ENCODE measurements at places on chromosomes 13 and 19.
A peak's percentile ranks its signal among the peaks of the same experiment; 100 is the strongest.

DNA sequence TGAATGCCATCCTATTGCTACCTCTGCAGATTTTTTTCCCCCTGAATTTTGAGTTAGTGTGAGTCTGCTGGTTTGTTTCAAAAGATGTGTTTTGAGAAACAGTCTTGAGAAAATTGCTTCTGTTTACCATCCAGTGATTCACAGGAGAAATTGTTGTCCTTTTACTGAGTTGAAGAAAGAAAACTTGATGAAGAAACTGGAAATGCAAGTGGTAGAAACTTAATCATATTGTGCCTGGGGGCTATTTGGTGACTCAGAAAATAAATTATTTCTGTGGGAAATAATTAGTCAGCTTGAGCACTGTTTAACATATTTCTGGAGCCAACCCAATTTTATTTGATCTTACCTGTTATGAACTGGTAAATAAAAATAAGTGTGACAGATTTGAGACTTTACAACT is 35.4 kb downstream of the PAN3 start:
- DNase-seq, result no peak

GRCh38 chr13:96821381-96821780 is 172.9 kb downstream of the OXGR1 start:
- no peak for DNase-seq

- no peak for DNase-seq
Measured at GRCh38 chr13:29817604-29818378, 32.6 kb downstream of the UBL3 start.

DNA sequence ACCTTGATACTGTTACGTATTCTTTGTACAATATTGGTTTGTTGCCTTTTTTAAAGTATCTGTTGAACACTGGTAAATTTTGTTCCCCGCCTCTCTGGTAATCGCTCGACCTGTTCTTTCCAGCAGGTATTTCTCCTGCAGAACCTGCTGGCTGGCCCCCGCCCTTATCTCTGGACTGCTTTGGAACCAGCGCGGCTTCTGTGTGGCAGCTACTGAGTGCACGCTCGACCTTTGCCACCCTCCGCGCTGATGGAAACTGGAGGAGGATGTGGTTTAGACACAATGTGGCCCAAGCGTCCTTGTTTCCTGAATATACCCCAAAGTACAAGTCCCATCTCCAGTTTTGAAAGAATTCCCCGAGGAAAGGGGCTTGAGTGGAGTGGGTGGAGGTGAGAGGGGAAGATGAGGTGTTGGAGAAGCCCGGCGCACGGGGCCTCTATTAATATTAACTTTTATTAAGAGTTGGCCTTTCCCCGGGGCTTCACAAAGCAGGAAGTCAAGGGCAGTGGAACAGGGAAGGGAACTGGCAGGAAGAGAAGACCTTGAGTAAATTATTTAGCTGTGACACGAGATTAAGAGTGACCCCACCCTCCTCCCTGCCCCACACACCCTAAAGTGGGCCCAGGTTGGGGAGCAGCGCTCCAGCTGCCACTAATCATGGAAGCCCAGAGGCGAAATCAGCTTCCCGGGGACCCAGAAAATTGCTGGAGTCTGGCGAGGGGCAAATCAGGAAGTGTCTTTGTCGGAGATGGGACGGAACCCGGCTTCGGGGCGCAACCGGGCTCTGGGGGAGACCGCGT is 16.0 kb downstream of the CDX2 start:
- no peak for DNase-seq

- no peak for DNase-seq
Measured at GRCh38 chr19:48473161-48473966, 4.2 kb downstream of the CYTH2 start.

DNA sequence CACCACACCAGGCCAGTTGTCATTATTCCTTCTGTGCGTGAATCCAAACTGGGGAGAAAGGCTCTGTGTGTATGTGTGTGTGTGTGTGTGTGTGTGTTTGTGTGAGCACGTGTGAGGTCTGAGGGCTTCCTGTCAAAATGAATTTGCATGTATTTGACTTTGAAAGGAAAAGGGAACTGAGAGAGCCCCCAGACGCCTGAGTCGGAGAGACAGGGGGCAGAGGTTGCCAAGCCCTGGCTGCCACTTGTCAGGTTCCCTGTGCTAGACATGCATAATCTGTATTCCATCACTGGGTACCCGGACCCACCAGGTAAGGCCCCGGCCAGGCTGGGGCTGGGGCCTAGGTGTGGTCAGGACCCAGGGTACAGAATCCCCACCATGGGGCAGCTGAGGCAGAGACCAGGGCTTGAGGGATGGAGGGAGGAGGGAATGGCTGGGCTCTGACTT is at the start of gene CLEC17A:
TSS of gene CLEC17A (plus strand) at position 191 of the 447 bp plus-strand sequence. CDS start at position 268, 77 bp downstream.
- no peak for DNase-seq

DNA sequence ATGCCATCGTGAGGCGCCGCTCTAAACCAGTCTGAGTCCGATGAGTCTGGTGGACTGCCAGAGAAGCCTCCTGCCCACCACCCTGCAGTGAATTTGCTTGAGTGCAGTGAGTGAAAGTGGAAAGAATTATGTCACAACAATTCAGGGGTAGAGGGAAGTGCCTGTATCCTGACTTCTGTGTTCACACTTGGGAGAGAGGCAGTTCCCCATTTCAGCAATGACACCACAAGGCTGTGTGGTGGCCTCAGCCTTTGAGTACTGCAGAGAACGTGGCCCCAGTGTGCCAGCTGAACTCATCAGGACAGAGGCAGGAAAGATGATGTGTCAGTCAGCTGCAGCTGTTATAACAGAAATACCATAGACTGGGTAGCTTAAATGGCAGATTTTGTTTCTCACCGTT is 155.6 kb downstream of the COG6 start:
- no peak for DNase-seq

GRCh38 chr13:39961036-39961435 is 305.6 kb downstream of the COG6 start:
- DNase-seq, result no peak

DNA sequence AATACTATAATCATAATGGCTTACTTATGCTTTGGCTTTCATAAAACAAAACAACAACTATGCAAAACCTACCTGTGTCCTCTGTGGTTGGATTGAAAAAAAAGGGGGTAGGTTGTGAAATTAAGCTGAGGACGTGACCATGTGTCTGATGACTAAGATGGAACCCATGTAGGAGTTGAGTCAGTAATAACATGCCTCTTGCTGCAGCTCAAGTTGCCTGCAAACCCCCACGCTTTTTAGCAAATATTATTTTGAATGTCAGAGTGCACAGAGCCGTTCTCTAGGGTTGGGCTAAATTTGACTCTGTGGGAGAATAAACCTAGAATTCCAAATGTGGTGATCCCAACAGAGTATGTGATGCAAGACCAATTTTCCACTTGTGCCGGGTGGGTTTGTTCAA is 209.3 kb downstream of the KCNRG start:
- no peak for DNase-seq

- DNase-seq, result peak; percentile 67
Measured at GRCh38 chr19:51687791-51688670, 5.1 kb upstream of the SPACA6 start.

- no peak for DNase-seq
Measured at GRCh38 chr13:96252903-96253302, 163.0 kb downstream of the HS6ST3 start.

DNA sequence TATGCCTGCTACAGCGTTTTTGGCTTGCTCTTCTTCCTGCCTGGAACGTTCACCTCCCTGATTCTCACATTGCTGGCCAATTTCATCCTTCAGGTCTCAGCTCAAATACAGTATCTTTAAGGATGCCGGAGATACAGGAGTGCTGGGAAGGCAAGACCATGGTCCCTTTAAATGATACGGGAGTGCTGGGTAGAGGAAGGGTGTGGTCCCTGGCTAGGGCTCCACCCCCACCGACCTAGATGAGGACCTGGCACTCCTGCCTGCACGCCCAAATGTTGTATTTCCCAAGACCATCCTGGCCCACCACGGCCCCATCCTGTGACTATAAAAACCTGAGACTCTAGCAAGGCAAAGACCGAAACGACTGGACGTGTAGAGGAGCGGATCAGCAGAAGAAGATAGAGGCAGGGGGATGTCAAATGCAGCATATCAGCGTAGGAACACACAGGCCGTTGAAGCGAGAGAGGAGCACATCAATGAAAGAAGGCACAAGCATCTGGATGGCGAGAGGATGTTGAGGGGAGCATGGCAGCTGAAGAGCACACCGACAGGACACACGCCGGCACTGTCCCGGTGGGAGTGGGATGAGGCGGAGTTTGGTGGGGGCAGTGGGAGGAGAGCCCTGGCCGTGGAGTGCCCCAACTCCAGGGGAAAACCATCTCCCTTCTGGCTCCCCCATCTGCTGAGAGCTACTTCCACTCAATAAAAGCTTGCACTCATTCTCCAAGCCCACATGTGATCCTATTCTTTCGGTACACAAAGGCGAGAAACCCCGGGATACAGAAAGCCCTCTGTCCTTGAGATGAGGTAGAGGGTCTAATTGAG is 74.0 kb downstream of the PCDH9 start:
- no peak for DNase-seq

DNA sequence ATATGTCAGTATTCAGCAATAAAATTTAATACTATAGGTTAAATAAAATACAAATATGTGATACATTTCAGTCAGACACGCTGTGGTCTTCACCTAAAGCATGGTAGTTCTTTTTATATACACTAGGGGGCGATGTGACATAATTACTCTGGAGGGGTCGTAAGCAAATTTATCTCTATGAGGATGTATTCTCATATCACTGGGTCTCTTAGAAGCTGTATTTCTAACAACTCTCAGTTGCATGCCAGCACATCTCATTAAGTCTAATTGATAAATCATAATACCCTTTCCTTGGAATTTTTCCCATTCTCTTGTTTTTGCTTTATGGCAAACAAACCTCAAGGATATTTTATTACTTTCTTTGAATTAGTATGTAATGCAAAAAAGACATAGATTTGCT is 3.9 kb upstream of the PCDH17 start:
- DNase-seq, result peak; percentile 11

DNA sequence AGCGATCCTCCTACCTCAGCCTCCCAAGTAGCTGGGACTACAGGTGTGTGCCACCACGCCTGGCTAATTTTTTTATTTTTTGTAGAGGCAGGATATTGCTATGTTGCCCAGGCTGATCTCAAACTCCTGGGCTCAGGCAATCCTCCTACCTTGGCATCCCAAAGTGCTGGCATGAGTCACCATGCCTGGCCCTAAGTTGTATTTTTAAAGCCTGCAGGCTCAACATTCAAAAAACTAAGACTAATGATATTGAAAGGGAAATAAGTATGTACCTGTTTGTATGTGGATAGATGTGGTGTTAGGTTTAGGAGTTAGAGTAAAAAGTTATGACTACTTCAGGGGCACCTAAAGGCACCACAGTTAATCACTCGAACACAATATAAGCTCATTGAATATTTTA is 5.4 kb upstream of the IPO5 start:
- no peak for DNase-seq

- no peak for DNase-seq
Measured at GRCh38 chr19:33048806-33049676, 15.6 kb downstream of the RHPN2 start.

DNA sequence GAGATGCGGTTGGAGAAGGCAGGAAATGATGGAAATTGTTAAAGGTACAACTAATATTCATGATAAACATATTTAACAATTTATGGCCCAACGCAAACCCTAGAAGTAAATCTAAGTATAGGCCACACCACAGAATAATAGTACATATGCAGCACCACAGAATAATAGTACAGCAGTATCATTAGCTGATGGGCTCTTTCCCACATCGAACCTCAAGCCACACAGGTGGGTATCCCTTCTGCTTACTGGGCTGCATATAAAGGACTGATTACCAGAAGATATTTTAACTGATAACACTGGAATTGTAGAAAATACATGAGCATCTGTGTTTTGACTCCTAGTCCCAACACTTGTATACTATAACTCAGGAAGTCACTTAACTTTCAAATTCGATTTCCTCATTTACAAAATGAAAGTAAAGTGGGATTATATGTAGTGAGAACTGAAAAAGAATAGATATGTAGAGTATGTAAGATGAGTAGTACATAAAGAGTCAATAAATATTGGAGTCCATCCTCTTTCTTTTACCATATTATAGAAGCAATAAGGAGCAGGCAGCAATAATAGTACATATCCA is 91.5 kb downstream of the TSC22D1 start:
- DNase-seq, result no peak

DNA sequence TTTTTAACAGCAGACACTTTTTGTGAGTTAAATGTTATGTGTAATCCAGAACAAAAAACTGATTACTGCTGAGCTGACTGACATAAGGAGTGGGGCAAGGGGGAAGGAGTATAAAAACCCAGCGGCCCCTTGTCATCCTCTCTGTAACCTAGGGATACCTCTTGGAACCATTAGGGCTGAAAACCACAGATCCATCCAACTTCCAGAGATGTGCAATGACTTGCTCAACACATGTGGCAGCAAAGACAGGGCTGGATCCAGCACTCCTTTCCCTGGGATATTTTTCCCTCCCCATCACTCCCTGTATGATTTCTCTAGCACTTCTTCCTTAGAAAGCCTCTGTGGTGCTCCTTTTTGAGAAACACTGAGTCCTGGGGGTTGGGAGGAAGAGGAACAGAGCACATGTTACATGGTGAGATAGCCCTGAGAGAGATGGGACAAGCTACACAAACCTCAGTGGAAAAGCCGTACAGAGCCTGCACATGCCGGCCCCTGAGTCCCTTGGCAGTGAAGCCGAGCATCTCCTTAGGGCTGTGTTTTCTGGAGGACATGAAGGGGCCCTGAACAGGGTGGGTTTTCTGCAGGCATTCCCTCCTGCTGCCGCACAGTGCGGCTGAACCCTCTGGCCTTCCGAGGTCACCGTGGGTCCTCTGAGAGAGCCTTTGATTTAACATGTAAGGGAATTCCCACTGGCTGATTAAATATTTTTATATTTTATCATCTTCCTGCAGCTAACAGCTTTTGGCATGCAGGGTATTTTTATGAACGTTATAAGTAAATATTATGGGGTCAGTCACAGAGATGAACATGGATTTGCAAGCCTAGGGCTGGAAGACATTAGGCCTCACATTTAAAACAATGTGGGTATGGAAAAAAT is 219.9 kb downstream of the COG6 start:
- no peak for DNase-seq

GRCh38 chr19:10670182-10670581 is 16.0 kb downstream of the ILF3 start:
- no peak for DNase-seq

DNA sequence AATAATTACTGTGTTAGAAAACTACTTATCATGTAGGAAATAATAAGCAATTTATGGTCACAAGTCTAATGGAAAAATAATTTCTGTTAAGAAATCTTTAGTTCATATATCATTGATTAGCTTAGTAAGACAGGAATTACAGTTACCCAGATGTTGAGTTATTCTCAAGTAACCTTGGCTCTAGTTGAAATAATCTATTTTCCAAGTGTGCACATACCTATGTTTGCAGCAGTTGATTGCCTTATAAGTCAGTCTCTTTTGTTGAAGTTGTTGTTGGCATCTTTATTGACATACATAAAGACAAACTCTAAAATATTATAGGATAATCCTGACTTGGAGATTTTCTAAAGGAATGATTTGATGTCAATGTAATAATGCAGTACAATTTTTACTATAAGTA is 511.4 kb upstream of the KLF12 start:
- no peak for DNase-seq

- no peak for DNase-seq
Measured at GRCh38 chr13:46607768-46608564, 55.0 kb downstream of the LRCH1 start.

- no peak for DNase-seq
Measured at GRCh38 chr19:35483089-35483488, 7.2 kb downstream of the KRTDAP start.

Measured in AG08396 (cell line).